Activated CD8-positive, alpha-beta T cell treated with anti-CD3 and anti-CD28 coated beads, Interleukin-2, amount 10 ng/mL, durations not matched to agents 7 days and 5 days (primary cell): ENCODE measurements at places on chromosomes 1 and 21. TPM values are rescaled to one million over a fixed set of nuclear protein-coding genes. Genes with fewer than 3 reads are reported as not detected.

GRCh38 chr1:159751031-159751430 lies 29.7 kb upstream of the DUSP23 start:
- H3K27me3 ChIP-seq = peaks cover 2% of the 10 kb centered on the region
- no peak overlapping the region for H3K27ac ChIP-seq

The COG2 gene
- 29.9 TPM for total RNA-seq

The CYP2J2 gene
- 2.7 TPM for total RNA-seq

DNA sequence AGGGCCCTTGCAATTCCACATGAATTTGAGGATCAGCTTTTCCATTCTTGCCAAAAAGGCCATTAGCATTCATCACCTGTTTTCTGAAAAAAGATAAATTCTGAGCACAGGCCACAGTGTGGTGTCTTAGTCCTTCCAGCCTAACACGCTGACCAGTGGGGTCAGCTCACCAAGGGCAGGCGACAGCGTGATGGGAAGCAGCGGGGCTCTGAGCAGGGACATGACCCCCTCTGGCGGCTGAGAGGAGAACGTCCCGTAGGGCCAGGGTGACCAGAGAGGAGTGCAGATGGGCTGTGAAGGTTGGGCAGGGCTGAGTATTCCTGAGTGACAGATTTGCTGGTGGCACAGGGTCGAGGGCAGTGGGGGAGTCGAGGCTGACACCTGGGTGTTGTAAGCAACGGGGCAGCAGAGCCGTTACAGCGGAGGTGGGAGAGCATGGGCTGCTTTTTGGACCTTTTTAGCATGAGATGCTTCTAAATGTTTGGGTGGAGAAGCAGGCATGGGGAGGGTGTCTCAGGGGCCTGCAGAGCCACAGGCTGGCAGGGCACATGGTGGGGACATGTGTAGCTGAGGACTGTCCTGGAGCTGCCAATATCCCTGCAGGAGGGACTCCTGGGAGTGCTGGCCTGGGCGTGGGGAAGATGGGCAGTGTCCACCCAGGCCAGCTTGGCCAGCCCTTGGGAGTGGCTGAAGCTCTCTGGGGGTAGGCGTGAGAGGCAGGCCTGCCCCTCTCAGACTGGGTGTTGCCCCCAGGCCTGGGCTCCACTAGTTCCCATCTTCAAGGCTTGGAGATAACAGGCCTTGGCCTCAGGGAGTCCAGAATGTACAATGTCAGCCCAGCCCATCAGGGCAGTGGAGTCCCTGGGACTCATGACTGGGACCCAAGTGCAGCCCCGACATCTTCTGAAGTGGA lies 8.6 kb upstream of the CALML6 start:
- no peak overlapping the region for H3K4me3 ChIP-seq
- no peaks in the 10 kb centered on the region for H3K36me3 ChIP-seq
- peak overlapping the region; percentile 5 for H3K27ac ChIP-seq

The FAM167B gene
- total RNA-seq = 0.78 TPM

GRCh38 chr1:27504588-27505419 lies 14.8 kb upstream of the WASF2 start:
- no peak overlapping the region for H3K4me3 ChIP-seq
- no peak for DNase-seq
- H3K36me3 ChIP-seq = no peaks in the 10 kb centered on the region
- no peaks in the 10 kb centered on the region for H3K4me1 ChIP-seq

The GUCA2A gene
- not detected for total RNA-seq

The RAB25 gene
- not detected for total RNA-seq

The C1orf21 gene
- 4.6 TPM for total RNA-seq

The CRNN gene
- not detected for total RNA-seq

The FMN2 gene
- not detected for total RNA-seq

GRCh38 chr21:45935628-45936027 lies 45.9 kb upstream of the COL6A1 start:
- H3K27ac ChIP-seq = no peak overlapping the region
- peaks cover 1% of the 10 kb centered on the region for H3K27me3 ChIP-seq
- no peak overlapping the region for H3K4me3 ChIP-seq

- H3K27ac ChIP-seq = peak overlapping the region; percentile 10
- no peak overlapping the region for H3K4me3 ChIP-seq
- H3K27me3 ChIP-seq = no peaks in the 10 kb centered on the region
- H3K4me1 ChIP-seq = no peaks in the 10 kb centered on the region
- H3K36me3 ChIP-seq = peaks cover 43% of the 10 kb centered on the region
Observed at GRCh38 chr1:248849152-248849551, 9.7 kb downstream of the ZNF692 start.

DNA sequence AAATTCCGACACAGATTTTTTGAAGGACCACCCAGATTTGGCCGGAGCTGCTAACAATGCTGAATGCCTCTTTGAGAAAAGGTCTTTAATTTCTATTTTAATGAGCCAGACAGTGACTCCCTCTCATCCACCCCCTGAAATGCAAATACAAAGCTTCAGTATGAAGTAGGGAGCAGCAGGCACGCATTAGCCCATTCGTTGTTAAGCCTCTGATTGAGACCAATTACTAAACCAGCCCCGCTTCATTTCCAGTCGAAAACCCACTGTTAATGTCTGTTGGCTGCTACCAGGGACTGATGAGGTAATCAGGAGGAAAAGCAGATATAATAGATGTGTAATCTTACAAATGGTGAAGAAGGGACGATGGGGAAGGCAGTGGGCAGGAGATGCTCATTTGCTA lies 4.8 kb upstream of the C8A start:
- no peak for DNase-seq
- H3K36me3 ChIP-seq = no peaks in the 10 kb centered on the region
- no peak overlapping the region for H3K27ac ChIP-seq
- H3K4me3 ChIP-seq = no peak overlapping the region

GRCh38 chr1:152186556-152187285 lies 27.7 kb upstream of the RPTN start:
- peaks cover 13% of the 10 kb centered on the region for H3K27me3 ChIP-seq
- DNase-seq = no peak

- peaks cover 7% of the 10 kb centered on the region for H3K36me3 ChIP-seq
- H3K27ac ChIP-seq = peak overlapping the region; percentile 98
- DNase-seq = no peak
- H3K27me3 ChIP-seq = peaks cover 8% of the 10 kb centered on the region
Observed at GRCh38 chr1:41920658-41921057, 1.9 kb upstream of the HIVEP3 start.

The RBM34 gene
- 115 TPM for total RNA-seq

DNA sequence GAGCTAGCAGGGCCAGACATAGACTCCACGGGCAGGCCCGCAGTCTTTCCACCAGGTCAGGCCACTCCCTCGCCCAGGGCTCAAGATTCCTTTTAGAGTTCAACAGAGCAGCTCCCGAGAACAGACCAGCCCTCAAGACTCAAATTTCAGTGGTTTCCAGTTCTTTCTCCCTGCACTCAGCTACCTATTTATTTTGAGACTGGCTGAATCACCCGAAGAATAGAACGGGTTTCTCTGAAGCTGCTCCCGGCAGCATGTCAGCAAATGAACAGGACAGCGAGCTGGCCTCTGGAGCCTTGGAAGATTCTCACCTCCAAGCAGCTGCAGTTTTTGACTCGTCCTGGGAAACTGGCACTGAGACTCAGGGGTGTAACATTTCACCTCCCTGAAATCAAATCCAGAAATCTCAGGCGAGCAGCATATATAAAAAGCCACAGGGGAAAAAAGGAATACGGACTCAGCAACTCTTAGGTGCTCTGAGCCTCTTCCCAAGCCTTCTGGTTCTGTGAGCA lies 177.9 kb downstream of the CLIC6 start:
- peaks cover 9% of the 10 kb centered on the region for H3K27me3 ChIP-seq
- DNase-seq = no peak
- peaks cover 5% of the 10 kb centered on the region for H3K36me3 ChIP-seq
- no peak overlapping the region for H3K4me3 ChIP-seq
- no peak overlapping the region for H3K27ac ChIP-seq

GRCh38 chr1:95679262-95679661 lies 445.3 kb downstream of the RWDD3 start:
- H3K4me3 ChIP-seq = no peak overlapping the region
- H3K36me3 ChIP-seq = no peaks in the 10 kb centered on the region
- no peak overlapping the region for H3K27ac ChIP-seq
- no peaks in the 10 kb centered on the region for H3K27me3 ChIP-seq
- no peak for DNase-seq

DNA sequence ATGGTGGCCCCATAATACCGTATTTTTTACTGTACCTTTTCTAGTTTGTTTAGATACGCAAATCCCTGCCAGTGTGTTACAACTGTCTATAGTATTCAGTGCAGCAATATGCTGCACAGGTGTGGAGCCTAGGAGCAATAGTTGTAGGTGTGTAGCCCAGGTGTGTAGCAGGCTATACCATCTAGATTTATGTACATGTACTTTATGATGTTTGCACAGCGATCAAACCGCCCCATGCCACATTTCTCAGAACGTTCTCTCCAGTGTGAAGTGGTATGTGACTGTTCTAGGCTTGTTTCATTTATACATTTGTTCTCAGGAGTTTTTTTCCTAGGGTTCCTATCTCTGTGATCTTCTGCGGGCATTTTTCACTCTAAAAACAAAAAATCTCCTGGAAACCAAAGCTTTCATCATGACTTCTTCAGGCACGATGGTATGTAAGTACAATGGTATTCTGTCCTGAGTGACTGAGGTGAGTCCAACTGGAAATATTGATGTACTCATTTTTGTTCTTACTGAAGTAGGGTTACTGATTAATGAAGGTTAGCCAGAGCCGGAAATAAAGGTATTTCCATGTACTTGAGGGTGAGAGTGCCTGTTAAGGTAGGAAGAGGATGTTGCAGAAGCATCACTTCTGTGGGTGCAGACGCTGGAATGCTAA lies 153.0 kb downstream of the GABPA start:
- H3K4me1 ChIP-seq = no peaks in the 10 kb centered on the region
- no peak overlapping the region for H3K27ac ChIP-seq
- H3K36me3 ChIP-seq = no peaks in the 10 kb centered on the region

GRCh38 chr21:28604946-28605537 lies 387.6 kb downstream of the LTN1 start:
- peak; percentile 22 for DNase-seq
- no peaks in the 10 kb centered on the region for H3K27me3 ChIP-seq
- H3K36me3 ChIP-seq = peaks cover 33% of the 10 kb centered on the region
- H3K4me1 ChIP-seq = peaks cover 20% of the 10 kb centered on the region

DNA sequence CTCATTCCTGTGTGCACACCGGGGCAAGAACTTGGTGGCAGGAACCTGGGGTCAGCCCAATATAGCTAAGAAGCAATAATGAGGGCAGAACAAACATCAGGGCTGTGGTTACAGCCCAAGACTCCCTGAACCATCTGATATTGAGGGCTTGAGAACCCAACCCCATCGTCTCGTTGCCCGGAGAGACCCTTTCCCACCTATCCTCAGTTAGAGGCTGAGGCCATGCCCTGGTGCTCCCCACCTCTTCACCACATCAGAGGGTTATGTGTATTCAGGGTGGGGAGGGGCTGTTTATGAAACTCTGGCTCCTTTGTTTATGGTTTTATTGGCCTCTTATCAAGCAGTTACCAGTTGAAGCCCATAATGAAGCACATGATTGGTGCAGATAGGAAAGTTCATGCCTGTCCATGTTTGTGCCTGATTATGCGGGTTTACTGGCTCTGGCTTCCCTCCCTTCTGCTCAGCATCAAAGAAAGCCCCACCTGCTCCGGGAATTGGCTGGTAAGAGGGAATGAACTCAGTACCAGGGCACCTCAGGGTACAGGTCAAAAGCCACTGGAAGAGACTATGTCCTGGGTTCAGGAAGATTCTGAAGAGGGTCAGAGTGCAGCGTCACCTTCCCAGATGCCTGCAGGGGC lies 14.5 kb downstream of the NUAK2 start:
- no peak overlapping the region for H3K27ac ChIP-seq
- H3K27me3 ChIP-seq = no peaks in the 10 kb centered on the region
- H3K4me1 ChIP-seq = peaks cover 8% of the 10 kb centered on the region
- no peak overlapping the region for H3K4me3 ChIP-seq
- no peak for DNase-seq
- H3K36me3 ChIP-seq = peaks cover 13% of the 10 kb centered on the region

The GCSAML gene
- not detected for total RNA-seq

- no peak overlapping the region for H3K4me3 ChIP-seq
- H3K4me1 ChIP-seq = no peaks in the 10 kb centered on the region
- no peaks in the 10 kb centered on the region for H3K36me3 ChIP-seq
- H3K27me3 ChIP-seq = peaks cover 13% of the 10 kb centered on the region
- no peak overlapping the region for H3K27ac ChIP-seq
Observed at GRCh38 chr1:24283326-24284155, 35.6 kb upstream of the GRHL3 start.

The VPS26C gene
- total RNA-seq = 98.7 TPM

GRCh38 chr1:68319907-68320306 lies 87.6 kb upstream of the WLS start:
- no peak for DNase-seq
- H3K4me1 ChIP-seq = no peaks in the 10 kb centered on the region
- no peaks in the 10 kb centered on the region for H3K27me3 ChIP-seq
- no peak overlapping the region for H3K4me3 ChIP-seq
- H3K36me3 ChIP-seq = no peaks in the 10 kb centered on the region
- no peak overlapping the region for H3K27ac ChIP-seq

DNA sequence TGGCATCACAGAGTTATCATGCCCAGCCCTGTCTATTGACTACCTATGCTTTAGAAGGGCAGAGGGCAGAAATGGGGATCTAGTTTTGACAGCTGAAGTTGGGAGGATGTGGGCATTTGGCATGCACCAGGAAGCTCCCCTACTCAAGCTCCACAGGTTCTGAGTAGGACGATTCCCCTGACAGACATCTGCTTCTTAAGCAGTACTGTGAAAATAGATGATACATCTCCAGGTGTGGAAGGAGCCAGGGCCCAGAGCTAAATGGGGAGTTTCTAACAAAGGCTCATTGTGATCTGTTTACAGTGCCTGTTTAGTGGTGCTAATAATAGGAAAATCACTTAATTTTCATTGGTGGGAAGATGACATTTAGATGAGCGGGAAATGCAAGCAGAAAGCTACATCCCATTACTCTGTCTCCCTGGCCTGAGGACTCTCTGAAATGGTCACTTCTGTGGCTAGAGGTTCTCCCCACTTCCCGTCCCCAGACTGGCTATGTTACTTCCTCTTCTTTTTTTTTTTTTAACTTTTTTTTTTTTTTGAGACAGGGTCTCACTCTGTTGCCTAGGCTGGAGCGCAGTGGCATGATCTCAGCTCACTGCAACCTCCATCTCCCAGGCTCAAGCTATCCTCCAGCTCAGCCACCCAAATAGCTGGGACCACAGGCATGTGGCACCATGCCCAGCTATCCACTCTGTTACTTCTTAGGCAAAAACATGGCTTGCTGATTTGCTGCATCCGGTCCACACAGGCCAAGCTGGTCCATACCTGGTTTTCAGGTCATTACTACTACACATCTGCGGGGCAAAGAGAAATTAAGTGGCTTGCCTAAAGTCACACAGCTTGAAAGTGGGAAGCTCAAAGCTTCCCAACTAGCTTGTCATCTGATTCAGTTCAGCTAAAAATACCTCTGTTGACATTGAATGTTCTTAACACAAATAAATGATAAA lies 23.2 kb upstream of the CNIH3 start:
- H3K36me3 ChIP-seq = no peaks in the 10 kb centered on the region
- H3K4me3 ChIP-seq = no peak overlapping the region
- no peak for DNase-seq
- H3K27me3 ChIP-seq = peaks cover 1% of the 10 kb centered on the region
- H3K4me1 ChIP-seq = peaks cover 13% of the 10 kb centered on the region

- peak overlapping the region; percentile 41 for H3K27ac ChIP-seq
- DNase-seq = peak; percentile 36
- no peaks in the 10 kb centered on the region for H3K36me3 ChIP-seq
- H3K4me3 ChIP-seq = no peak overlapping the region
Observed at GRCh38 chr1:235952950-235953615, 86.4 kb upstream of the LYST start.

The FBLIM1 gene
- not detected for total RNA-seq

GRCh38 chr1:40898431-40898901 lies 36.3 kb upstream of the CITED4 start:
- H3K4me3 ChIP-seq = no peak overlapping the region
- no peak for DNase-seq
- peaks cover 3% of the 10 kb centered on the region for H3K27me3 ChIP-seq
- no peak overlapping the region for H3K27ac ChIP-seq
- no peaks in the 10 kb centered on the region for H3K4me1 ChIP-seq

The PAPPA2 gene
- total RNA-seq = 0.05 TPM

- H3K27me3 ChIP-seq = peaks cover 41% of the 10 kb centered on the region
Observed at GRCh38 chr1:61046434-61046833, 35.9 kb upstream of the NFIA start.
